GM23338 (cell line): ENCODE measurements at places on chromosomes 16 and 17. TPM values are rescaled to one million over a fixed set of nuclear protein-coding genes. Genes with fewer than 3 reads are reported as not detected.
A peak's percentile ranks its signal among the peaks of the same experiment; 100 is the strongest.

DNA sequence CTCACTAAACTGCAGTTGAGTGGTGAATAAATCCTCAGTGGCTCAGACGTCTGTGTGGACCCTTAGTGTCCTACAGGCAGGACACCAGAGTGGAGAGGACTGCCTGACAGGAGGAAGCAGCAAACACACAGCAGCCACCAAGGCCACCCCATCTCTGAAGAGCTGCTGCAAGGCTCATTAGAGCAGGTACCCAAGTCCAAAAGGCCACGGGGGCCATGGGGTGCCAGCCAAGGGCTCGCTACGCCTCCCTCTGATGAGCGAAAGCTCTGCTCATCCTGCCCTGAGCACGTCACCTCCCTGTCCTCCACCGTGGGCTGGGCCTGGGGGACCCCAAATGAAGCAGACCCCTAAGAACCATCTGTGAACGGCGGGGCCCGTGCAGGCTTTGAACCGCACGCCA is 70.1 kb upstream of the DOC2B start:
- DNase-seq, result no peak
- no peaks in the 10 kb centered on the region for H3K27me3 ChIP-seq
- no peaks in the 10 kb centered on the region for H3K4me1 ChIP-seq
- H3K27ac ChIP-seq, result no peak overlapping the region
- no peaks in the 10 kb centered on the region for H3K36me3 ChIP-seq

- no peak overlapping the region for H3K4me3 ChIP-seq
- no peaks in the 10 kb centered on the region for H3K27me3 ChIP-seq
Observed at GRCh38 chr17:60247836-60248461, 98.2 kb downstream of the CA4 start.

DNA sequence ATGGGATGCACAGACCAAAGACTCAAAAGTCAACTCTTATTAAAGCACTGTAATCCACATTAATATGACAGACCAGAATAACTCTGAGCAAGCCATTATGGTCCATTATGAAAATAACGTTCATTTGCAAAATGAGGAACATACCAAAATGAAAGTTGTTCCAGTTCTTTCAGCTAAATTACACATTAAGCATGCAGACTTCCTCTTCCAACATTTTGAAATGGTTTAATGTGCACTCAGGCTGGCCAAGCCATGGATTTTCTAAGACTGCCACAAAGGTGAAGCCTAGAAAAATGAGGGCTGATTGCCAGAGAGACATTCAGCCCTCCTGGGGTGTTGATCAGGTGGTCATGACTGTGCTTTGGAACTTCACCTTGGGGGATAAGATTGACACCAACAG is 56.7 kb upstream of the NOG start:
- DNase-seq, result no peak
- no peaks in the 10 kb centered on the region for H3K36me3 ChIP-seq
- H3K27ac ChIP-seq, result no peak overlapping the region
- no peaks in the 10 kb centered on the region for H3K27me3 ChIP-seq
- H3K4me3 ChIP-seq, result no peak overlapping the region

DNA sequence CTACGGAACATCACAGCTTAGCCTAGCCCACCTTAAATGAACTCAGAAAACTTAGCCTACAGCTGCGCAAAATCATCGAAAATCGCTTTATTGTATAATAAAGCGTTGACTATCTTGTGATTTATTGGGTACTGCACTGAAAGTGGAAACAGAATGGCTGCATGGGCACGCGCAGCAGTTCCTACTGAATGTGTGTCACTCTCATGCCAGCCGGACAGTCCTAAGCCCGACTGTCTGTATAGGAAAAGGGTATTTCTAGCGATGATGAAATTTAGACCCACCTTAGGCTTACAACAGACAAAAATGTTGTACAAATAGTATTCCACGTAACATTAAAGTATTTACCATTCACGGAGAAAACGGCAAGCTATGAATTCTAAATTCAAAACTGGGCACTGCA is 9.3 kb downstream of the FBXO31 start:
- no peak overlapping the region for H3K27ac ChIP-seq
- no peak for DNase-seq
- no peaks in the 10 kb centered on the region; the same call in 1 of the 2 replicates for H3K36me3 ChIP-seq
- H3K27me3 ChIP-seq, result no peaks in the 10 kb centered on the region

GRCh38 chr17:51005768-51006167 is 114.9 kb downstream of the SPAG9 start:
- H3K36me3 ChIP-seq, result peaks cover 8% of the 10 kb centered on the region; the same call in 1 of the 2 replicates
- DNase-seq, result no peak
- H3K4me1 ChIP-seq, result no peaks in the 10 kb centered on the region
- H3K27ac ChIP-seq, result no peak overlapping the region
- H3K4me3 ChIP-seq, result no peak overlapping the region

GRCh38 chr16:65754820-65755691 is 611.4 kb upstream of the CDH5 start:
- H3K27ac ChIP-seq, result no peak overlapping the region
- H3K36me3 ChIP-seq, result no peaks in the 10 kb centered on the region
- peaks cover 2% of the 10 kb centered on the region; the same call in 1 of the 2 replicates for H3K4me1 ChIP-seq
- H3K27me3 ChIP-seq, result no peaks in the 10 kb centered on the region
- no peak overlapping the region for H3K4me3 ChIP-seq
- DNase-seq, result no peak

- no peak for DNase-seq
- no peaks in the 10 kb centered on the region for H3K27me3 ChIP-seq
- no peaks in the 10 kb centered on the region for H3K36me3 ChIP-seq
Observed at GRCh38 chr17:31427684-31428083, 36.2 kb downstream of the RAB11FIP4 start.

GRCh38 chr16:52773026-52773425 is 226.1 kb upstream of the TOX3 start:
- no peak overlapping the region for H3K27ac ChIP-seq
- DNase-seq, result no peak
- no peak overlapping the region for H3K4me3 ChIP-seq
- H3K36me3 ChIP-seq, result no peaks in the 10 kb centered on the region

DNA sequence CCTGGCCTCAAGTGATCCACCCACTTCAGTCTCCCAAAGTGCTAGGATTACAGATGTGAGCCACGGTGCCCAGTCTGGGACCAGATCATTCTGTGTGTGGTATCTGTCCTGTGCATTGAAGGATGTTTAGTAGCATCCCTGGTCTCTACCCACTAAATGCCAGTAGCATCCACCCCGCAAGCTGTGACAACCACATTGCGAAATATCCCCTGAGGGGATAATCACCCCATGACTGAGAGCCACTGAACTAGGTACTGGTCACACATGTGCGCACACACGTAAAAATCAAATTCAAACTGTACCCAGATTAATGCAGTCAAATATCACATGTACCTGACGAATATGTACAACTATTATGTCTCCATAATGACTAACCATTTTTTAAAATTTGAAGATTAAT is 35.8 kb downstream of the TEKT5 start:
- H3K36me3 ChIP-seq, result no peaks in the 10 kb centered on the region
- H3K4me1 ChIP-seq, result peaks cover 12% of the 10 kb centered on the region
- no peak overlapping the region for H3K4me3 ChIP-seq
- H3K27ac ChIP-seq, result no peak overlapping the region
- no peaks in the 10 kb centered on the region for H3K27me3 ChIP-seq
- DNase-seq, result no peak

GRCh38 chr16:77786186-77786847 is 2.0 kb upstream of the VAT1L start:
- no peaks in the 10 kb centered on the region for H3K36me3 ChIP-seq
- peaks cover 41% of the 10 kb centered on the region for H3K27me3 ChIP-seq
- H3K4me1 ChIP-seq, result peaks cover 14% of the 10 kb centered on the region
- no peak overlapping the region for H3K4me3 ChIP-seq

DNA sequence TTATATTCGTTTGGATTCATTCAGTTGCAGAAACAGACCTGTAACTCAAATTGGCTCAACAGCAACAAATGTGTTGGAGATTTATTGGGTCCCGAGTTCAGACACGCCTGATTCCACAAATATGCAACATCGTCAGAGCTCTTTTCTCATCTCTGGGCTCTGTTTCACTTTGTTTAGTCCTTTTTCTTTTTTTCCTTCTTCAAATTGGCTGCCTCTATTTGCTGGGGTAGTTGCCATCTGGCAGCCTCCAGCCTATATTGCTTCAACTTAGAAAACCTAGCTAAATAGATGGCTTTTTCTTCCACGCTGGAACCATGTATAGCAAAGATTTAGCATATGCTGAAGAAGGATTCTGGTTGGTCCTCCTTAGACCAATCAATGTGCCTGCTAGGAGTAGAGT is 398.5 kb downstream of the RBFOX1 start:
- DNase-seq, result no peak
- no peaks in the 10 kb centered on the region for H3K27me3 ChIP-seq
- no peaks in the 10 kb centered on the region for H3K36me3 ChIP-seq
- H3K27ac ChIP-seq, result no peak overlapping the region
- no peaks in the 10 kb centered on the region for H3K4me1 ChIP-seq
- H3K4me3 ChIP-seq, result no peak overlapping the region

DNA sequence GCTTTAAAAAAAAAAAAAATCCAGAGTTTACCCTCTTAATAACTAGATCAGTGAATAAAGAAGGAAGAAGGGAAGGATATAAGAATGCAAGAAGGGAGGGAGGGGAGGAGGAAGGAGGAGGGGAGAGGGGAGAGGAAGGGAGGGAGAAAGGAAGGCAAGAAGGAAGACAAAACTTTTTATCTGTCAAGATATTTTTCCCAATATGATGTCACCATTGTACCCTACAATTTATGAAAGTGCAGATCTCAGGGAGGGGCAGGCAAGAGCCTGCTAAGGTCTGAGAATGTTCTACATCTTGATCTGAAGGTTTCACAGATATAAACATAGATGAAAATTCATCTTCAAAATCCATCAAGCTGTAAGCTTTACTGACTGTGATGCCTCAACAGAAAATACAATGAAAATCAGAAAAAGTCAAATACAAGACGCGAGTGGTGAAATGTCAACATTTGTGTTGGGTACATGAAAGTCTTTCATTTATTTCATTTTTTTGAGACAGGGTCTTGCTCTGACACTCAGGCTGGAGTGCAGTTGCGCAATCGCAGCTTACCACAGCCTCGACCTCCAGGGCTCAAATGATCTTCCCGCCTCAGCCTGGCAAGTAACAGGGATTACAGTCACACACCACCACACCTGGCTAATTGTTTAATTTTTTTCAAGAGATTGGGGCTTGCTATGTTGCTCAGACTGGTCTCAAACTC is 57.1 kb upstream of the EMP2 start:
- H3K36me3 ChIP-seq, result no peaks in the 10 kb centered on the region
- no peaks in the 10 kb centered on the region for H3K27me3 ChIP-seq
- H3K4me1 ChIP-seq, result peaks cover 13% of the 10 kb centered on the region; the same call in 1 of the 2 replicates
- H3K27ac ChIP-seq, result no peak overlapping the region

GRCh38 chr17:64091571-64091970 is 38.4 kb downstream of the ERN1 start:
- no peak overlapping the region for H3K4me3 ChIP-seq
- H3K27ac ChIP-seq, result no peak overlapping the region
- H3K27me3 ChIP-seq, result no peaks in the 10 kb centered on the region
- peaks cover 4% of the 10 kb centered on the region; the same call in 1 of the 2 replicates for H3K4me1 ChIP-seq
- no peaks in the 10 kb centered on the region for H3K36me3 ChIP-seq

DNA sequence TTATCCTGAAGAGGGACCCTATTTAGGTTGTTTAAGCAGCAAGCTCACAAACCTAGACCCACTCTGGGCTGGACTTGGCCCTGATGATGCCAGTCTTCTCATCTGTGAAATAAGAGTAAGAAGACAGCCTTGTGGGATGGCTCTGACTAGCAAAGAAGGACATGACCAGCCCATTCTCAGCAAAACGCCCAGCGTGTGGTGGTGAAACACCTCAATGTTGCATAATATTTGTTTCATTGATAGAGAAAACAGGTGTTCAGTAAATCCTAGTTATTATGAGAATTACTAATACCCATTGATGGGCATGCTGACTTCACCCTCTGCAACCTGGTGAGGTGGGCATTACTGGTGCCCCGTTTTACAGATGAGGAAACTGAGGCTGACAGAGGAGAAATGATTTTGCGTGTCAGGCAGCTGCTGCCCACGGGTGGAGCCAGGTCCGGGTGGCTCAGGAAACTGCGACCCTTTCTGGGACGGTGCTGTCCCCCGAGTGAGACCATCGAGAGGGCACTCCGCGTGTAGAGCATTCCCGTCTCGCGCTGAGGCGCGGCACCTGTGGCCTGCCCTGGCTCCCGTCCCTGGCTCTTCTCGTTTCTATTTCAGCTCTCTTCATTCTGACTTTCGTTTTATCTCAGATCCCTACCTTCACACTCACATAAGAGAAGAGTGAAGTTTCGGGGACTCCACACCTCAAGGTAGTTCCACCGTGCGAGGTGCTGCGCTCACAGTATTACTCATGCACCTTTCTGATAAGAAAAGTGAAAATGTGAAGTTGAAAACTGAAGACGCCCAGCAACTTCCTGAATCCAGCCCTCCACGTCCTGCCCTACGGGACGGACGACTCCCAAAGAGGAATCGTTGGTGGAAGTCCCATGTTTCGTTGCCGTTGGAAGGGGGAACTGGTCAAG is 48.5 kb downstream of the IRF8 start:
- H3K27me3 ChIP-seq, result no peaks in the 10 kb centered on the region
- no peaks in the 10 kb centered on the region for H3K4me1 ChIP-seq

DNA sequence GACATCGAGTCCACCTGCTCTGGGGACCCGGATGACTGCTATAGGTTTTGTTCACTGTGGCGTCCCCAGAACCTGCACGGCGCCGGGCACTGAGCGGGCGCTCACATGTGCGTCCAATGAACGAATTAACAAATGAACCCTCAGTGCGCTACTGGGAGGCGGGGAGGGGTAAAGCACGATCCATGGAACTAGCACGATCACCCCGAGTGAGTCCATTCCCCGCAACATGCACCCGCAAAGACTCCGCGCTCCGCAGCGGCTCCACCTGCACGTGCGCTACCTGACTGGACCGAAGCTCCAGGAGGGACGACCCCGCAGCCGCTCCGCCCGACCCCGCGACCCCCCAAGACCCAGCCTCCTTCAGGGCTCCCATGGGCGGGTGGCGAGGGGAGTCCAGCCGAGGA is 491 bp downstream of the TRAP1 start:
- no peaks in the 10 kb centered on the region for H3K27me3 ChIP-seq
- peak; percentile 60 for DNase-seq
- H3K36me3 ChIP-seq, result no peaks in the 10 kb centered on the region
- H3K27ac ChIP-seq, result no peak overlapping the region
- peak overlapping the region; percentile 95 for H3K4me3 ChIP-seq

- DNase-seq, result no peak
- H3K27me3 ChIP-seq, result no peaks in the 10 kb centered on the region
- H3K27ac ChIP-seq, result 0 out of 2 replicates have a peak overlapping the region, but pooled peaks have one; percentile 9
- H3K4me3 ChIP-seq, result no peak overlapping the region
- no peaks in the 10 kb centered on the region for H3K4me1 ChIP-seq
Observed at GRCh38 chr16:2085669-2086068, 37.9 kb downstream of the TSC2 start.

- H3K27me3 ChIP-seq, result no peaks in the 10 kb centered on the region
- H3K4me3 ChIP-seq, result no peak overlapping the region
- no peaks in the 10 kb centered on the region for H3K36me3 ChIP-seq
- no peak for DNase-seq
Observed at GRCh38 chr16:13176711-13177110, 275.3 kb downstream of the SHISA9 start.

The TENT4B gene
- total RNA-seq, result 18.3 and 21.3 TPM in 2 replicates

The HSD17B1 gene
- total RNA-seq, result 0.97 and 1.7 TPM in 2 replicates

The DPEP3 gene
- 7.9 and 18.4 TPM in 2 replicates for total RNA-seq

The CDH8 gene
- 11.7 and 13.9 TPM in 2 replicates for total RNA-seq

The RGS11 gene
- total RNA-seq, result 0.58 and 1.8 TPM in 2 replicates

The C16orf86 gene
- 0.87 and 8.2 TPM in 2 replicates for total RNA-seq

The ZNF287 gene
- 2.1 and 5.1 TPM in 2 replicates for total RNA-seq
